ENCODE measurements at places on chromosomes 16 and 17. TPM values are rescaled to one million over a fixed set of nuclear protein-coding genes. Genes with fewer than 3 reads are reported as not detected.
A peak's percentile ranks its signal among the peaks of the same experiment; 100 is the strongest.

- no peak overlapping the region for H3K4me3 ChIP-seq
- no peak overlapping the region for H3K27ac ChIP-seq
- H3K27me3 ChIP-seq = no peaks in the 10 kb centered on the region
- H3K4me1 ChIP-seq = peaks cover 22% of the 10 kb centered on the region
These were observed 33.5 kb downstream of the ADAM11 start for GRCh38 chr17:44792276-44792675.

GRCh38 chr16:83967838-83968305, at the start of gene NECAB2:
TSS of gene NECAB2 (plus strand) at chr16:83968244. CDS start at chr16:83968649, 405 bp downstream.
- peak; percentile 14 for DNase-seq
- no peak within 1 kb of the TSS for H3K27ac ChIP-seq
- H3K4me1 ChIP-seq = no peaks in the 10 kb centered on the region

- no peak overlapping the region for H3K27ac ChIP-seq
- peaks cover 21% of the 10 kb centered on the region for H3K4me1 ChIP-seq
- peak; percentile 76 for DNase-seq
- H3K27me3 ChIP-seq = no peaks in the 10 kb centered on the region
These were observed 11.5 kb upstream of the PITPNA start for GRCh38 chr17:1573932-1574696.

DNA sequence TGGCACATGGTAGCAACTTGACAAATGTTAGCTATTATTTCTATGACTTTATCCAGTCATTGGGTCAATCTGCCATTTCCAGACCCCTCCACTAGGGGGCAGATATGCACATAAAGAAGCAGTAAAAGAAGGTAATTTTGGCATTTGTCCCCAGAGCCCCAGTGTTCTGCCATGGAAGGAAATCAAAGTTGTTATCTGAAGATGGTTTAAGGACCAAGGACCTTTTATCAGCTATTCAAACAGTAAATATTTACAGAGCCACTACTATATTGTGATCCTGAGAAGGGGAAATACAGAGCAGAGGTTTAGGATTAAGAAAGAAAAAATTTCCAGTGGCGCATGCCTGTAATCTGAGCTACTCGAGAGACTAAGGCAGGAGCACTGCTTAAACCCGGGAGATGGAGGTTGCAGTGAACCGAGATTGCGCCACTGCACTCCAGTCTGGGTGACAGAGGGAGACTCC, 20.0 kb downstream of the TRAF4 start:
- peaks cover 16% of the 10 kb centered on the region for H3K4me1 ChIP-seq
- H3K36me3 ChIP-seq = peaks cover 19% of the 10 kb centered on the region
- no peaks in the 10 kb centered on the region for H3K27me3 ChIP-seq
- peak; percentile 79 for DNase-seq

DNA sequence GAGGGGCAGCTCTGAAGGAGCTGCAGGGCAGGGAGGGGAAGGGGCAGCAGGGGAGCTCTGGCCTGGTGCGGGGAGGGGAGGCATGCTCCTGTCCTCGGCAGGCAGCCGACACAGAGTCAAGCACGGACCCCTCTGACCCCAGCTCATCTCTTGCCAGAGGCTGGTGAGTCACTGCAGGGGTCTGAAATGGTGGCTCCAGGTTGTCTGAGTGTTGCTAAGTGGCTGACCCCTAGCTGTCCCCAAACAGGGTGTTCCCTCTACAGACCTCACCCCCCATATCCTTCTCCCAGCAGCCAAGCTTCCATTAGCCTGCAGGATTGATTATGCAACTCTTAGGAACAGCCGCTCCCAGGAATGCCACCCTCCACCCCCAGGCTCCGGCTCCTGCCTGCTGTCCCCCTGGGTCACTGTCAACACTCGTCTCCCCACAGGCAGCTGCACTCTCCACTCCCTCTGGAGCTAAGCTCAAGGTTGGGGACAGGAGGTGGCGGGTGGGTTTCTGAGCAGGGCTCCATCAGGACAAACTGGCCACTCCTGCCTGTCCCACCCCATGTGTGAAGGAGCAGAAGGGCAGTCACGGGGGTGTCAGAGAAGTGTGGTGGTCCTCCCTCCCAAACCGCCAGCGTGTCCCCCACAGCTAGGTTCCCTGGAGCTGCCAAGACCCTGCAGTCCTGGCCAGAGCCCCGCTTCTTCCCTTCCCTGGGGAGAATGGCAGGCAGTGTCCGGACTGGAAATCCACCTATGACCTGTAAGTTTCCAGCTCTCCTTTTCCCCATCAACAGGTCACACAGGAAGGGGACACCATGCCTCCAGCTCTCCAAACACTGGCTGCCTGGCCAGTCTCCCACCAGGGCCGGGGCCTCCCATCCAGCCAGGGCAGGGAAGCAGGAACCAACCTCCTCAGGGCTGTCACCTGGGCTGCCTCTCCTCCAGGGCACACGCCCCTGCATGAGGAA, 1.0 kb downstream of the MYLK3 start:
- H3K4me3 ChIP-seq = no peak overlapping the region
- H3K36me3 ChIP-seq = no peaks in the 10 kb centered on the region
- H3K27ac ChIP-seq = no peak overlapping the region

ATP1B2 gene
- total RNA-seq = not detected

KRTAP2-2 gene
- total RNA-seq = not detected

SLC35G6 gene
- not detected for total RNA-seq

P2RX5 gene
- total RNA-seq = 0.37 TPM

ZNF423 gene
- total RNA-seq = 3.2 TPM

PRKAR1A gene
- total RNA-seq = 257 TPM

CES3 gene
- total RNA-seq = not detected

SULT1A1 gene
- 0.62 TPM for total RNA-seq
